NCI-H2171 treated with DMSO at 0.1 percent for 48 hours (cell line): ENCODE measurements at places on chromosomes 5 and 9.

DNA sequence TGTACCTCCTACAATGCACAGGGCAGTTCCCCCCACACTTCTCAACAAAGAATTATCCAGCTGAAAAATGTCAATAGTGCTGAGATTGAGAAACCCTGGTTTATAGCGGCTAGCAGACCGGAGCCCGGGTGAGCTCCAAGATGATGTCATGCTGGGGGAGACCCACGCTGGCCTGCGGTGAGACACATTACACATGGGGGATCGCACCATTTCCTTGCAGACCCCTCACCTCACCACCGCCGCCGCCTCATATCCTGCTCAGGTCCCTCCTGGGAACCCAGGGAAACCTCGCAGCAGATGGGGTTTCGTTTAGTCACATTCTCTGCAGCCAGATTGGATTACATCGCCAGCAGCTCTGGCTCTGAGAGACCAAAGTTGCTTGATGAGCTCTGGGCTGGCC is 14.7 kb upstream of the TNC start:
- peak; percentile 94 for DNase-seq

GRCh38 chr5:44233691-44234090 is 155.5 kb downstream of the FGF10 start:
- DNase-seq = no peak

DNA sequence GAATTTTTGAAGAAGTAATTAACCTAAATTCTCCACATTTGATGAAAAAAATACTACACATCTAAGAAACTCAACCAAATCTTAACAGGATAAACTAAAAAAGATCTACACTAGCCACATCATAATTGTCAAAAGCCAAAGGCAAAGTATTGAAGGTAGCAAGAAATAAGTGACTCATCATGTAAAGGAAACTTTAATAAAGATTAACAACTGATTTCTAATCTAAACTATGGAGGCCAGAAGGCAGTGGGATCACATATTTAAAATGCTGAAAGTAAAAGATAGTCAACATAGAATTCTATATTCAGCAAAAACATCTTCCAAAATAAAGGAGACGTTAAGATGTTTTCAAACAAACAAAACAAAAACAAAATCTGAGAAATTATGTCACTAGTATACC is 2002.9 kb downstream of the MAT2B start:
- no peak for DNase-seq

DNA sequence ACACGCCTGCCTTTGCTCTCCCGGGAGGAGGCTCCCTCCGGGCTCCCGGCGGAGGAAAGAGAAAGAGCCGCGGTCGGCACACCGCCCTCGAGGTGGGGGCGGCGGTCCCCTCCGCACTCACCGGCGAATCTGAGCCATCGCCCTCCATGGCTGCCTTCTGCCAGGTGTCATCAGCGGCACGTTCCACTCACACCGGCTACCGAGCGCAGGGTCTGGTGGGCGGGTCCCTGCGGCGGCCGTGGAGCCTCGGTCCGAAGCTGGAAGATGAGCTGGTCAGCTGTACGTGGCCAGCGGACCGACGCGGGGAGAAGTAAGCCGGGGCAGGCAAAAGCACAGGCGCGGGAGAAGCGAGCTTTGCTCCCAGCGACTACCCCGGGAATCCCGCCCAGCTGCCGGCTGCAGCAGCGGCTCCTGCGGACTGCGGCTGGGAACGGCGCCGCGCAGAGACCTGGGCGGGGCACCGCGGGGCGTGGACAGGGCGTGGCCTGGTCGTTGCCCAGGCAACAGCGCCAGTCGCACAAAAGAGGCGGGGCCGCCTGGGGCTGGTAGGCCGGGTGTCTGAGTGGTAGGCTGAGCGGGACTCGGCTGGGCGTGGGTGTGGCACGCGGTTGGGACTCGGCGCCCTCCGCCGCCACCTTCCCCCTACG is at the start of gene TRIM36:
TRIM36 (minus strand) TSS at position 422 of the 647 bp plus-strand sequence; CDS start at position 148, 274 bp downstream.
- peak; percentile 87 for DNase-seq

GRCh38 chr5:135426102-135427082 is 20.8 kb downstream of the DCANP1 start:
- peak; percentile 26 for DNase-seq

- peak; percentile 41 for DNase-seq
These were observed 532.4 kb downstream of the ANXA1 start for GRCh38 chr9:73683862-73684591.

GRCh38 chr5:3153226-3153858 is 401.9 kb upstream of the IRX2 start:
- DNase-seq = peak; percentile 35
